ENCODE measurements at places on chromosomes 6 and 20. TPM values are rescaled to one million over a fixed set of nuclear protein-coding genes. Genes with fewer than 3 reads are reported as not detected.
A peak's percentile ranks its signal among the peaks of the same experiment; 100 is the strongest.

Gene RSPO4
- total RNA-seq: 0.63 TPM

Gene PROKR2
- total RNA-seq: not detected

Gene KCNG1
- 0.63 TPM for total RNA-seq

Gene CALHM4
- not detected for total RNA-seq

Gene PDE7B
- total RNA-seq: 11.2 TPM

Gene KDM1B
- 12.6 TPM for total RNA-seq

Gene TRIM40
- total RNA-seq: not detected

Gene PSORS1C1
- total RNA-seq: 1.2 TPM

Gene MAS1
- total RNA-seq: not detected

Gene RRAGD
- 20.8 TPM for total RNA-seq

Gene OGFRL1
- 29.2 TPM for total RNA-seq

Gene HLA-DQB1
- 0.71 TPM for total RNA-seq

Gene SMPD2
- total RNA-seq: 7.6 TPM

Gene GUCA1A
- total RNA-seq: not detected

Gene ULBP2
- not detected for total RNA-seq

- no peak overlapping the region for H3K27ac ChIP-seq
- DNase-seq: no peak
- peaks cover 2% of the 10 kb centered on the region for H3K4me1 ChIP-seq
- no peaks in the 10 kb centered on the region for H3K36me3 ChIP-seq
Observed at GRCh38 chr20:57586370-57586793, 25.5 kb downstream of the PCK1 start.

DNA sequence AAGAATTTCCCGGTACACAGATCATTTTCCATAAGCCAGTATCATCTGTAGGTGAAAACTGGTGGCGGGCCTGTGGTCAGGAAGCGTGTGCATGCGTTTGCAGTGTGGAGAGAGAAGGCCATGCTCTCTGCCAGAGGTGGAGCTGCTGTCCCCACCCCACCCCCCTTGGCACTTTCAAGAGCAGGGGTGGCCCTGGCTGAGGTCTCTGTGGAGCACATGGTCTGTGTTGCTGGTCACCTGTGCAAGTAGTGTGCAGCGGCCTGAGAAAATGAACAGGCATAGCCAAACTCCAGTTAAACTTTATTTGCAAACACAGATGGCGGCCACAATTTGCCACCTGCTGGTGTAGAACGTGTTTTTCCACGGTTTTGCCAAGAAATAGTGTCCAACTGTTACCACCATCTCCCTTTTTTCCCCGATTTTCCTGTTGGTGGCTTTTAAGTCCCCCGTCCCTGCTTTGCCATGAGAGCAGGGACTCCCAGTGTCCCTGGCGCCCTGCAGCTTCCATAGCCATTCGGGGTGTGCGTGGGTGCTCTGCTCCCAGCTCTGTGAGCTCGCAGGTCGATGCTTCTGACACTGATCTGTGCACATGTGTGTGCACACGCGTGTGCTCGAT lies 2.5 kb downstream of the ADRM1 start:
- DNase-seq: no peak
- H3K4me3 ChIP-seq: no peak overlapping the region
- peaks cover 62% of the 10 kb centered on the region for H3K36me3 ChIP-seq
- H3K4me1 ChIP-seq: peaks cover 40% of the 10 kb centered on the region
- no peaks in the 10 kb centered on the region for H3K27me3 ChIP-seq

DNA sequence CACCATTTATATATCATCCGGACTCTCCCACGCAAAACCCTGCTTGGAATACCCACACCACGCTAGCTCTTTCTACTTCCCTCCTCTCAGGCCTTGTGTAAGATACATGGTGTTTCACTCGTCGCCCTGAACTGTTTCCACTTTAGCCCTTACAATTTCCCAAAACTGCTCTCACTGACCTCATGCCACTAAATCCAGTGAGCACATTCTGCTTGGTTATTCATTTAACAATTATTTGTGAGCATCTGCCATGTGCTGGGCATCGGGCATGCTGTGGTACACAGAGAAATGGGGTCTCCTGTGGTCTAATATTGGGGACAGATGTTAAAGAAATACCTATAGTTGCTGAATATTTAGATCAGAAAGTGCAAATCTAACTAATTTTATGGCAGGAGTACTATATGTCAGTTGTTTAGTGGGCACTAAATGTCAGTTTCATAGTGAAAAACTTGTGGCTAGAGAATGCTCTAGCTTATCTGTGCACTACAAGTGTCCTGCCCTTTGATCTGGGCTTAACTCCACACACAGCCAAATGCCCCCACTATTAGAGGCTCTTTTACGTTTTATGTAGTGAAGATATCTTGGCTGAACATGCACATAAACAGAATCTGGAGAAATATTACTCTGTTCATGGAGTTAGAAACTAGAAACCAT lies 41.0 kb downstream of the PLEKHG1 start:
- DNase-seq: no peak
- H3K36me3 ChIP-seq: no peaks in the 10 kb centered on the region
- no peaks in the 10 kb centered on the region for H3K27me3 ChIP-seq
- H3K4me3 ChIP-seq: peak overlapping the region; percentile 11
- no peak overlapping the region for H3K27ac ChIP-seq
- peaks cover 9% of the 10 kb centered on the region for H3K4me1 ChIP-seq

DNA sequence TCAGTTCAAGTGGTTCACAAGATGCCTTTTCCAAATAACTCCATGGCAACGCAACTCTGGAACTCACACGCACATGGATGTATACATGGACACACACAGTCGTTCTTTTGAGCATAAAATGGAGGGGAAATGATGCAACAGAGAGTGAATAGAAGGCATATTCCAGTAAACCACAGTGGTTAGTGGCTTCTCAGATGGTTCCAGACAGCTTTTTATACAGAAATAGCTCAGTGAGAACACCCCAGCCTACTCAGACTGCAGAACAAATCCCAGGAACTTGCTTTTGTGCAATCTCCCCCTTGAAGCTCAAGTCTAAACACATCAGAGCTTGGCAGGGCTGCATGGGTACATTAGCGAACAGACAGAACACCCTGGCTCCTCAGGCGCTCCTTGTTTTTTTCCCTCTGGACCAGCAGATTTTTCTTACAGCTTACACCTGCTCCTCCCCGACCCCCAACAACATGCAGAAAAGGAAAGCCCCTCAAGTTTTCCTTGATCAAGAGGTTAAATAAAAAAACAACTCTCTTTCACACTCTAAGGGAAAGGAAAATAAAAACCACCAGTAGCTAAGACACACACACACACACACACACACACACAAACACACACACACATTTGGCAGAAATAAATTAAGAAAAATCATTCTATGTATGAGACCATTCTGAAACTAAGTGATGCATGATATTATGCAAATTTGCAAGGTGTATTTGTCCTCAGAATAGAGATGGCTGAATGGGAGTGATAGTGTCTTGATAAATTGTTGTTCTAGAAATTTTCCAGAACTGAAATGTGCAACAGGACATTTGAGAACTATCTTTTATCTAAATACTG lies 51.2 kb upstream of the RANBP9 start:
- H3K27me3 ChIP-seq: no peaks in the 10 kb centered on the region
- DNase-seq: no peak
- H3K4me3 ChIP-seq: no peak overlapping the region

DNA sequence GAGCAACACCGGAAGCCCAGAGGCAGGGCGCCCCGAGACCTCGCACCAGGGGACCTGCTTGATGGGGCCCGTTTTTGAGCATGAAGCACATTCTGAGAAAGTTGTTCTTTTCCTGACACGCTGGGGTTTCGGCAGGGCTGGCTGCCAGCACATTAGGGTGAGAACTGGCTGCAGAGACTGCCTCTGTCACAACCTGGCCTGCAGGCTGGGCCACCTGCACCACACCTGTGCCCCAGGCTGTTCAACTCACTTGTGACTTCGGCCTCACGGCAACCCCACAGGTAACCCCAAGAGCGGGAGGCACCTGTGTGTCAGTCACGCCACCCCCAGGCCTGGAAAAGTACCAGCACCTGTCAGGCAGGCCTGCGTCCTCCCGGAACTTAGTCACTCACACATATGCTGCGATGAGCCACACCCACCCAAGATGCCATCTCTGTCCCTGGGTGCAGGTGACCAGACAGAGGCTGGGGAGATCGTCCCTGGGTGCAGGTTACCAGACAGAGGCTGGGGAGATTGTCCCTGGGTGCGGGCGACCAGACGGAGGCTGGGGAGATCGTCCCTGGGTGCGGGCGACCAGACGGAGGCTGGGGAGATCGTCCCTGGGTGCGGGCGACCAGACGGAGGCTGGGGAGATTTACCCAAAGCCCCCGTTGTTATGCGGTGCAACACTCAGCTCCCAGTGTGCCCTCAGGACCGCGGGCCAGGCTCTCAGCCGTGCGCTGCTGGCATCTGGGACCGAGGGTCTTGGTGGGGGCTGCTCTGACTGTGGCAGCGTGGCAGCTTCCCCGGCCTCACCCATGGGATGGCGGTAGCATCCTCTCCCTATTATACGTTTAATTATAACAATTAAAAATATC lies 82.5 kb upstream of the BHLHE23 start:
- H3K4me1 ChIP-seq: no peaks in the 10 kb centered on the region
- no peaks in the 10 kb centered on the region for H3K27me3 ChIP-seq
- DNase-seq: no peak
- no peak overlapping the region for H3K4me3 ChIP-seq

DNA sequence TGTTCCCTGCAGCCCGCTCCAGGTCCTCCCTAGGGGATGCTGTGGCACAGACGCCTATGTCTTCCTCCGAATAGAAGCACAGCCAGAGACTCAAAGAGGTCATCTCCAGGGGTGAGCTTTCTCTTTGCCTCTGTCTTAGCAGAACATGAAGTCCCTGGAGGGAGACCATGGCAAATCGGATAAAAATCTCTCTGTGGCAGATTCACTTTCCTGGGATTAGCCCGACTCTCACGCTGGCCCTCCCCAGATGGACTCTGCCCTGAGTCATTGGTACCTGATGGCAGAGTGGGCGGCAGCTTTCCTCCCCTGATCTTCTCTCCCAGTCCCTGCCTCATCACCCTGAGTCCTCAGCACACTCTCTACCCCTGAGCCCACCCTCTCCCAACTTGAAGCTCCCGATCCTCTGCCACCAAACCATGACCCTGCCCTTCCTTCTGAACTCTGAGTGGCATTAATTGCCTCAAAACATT lies 58.0 kb upstream of the CCDC167 start:
- no peaks in the 10 kb centered on the region for H3K36me3 ChIP-seq
- H3K4me1 ChIP-seq: peaks cover 10% of the 10 kb centered on the region
- no peak for DNase-seq
- H3K27ac ChIP-seq: no peak overlapping the region

- no peaks in the 10 kb centered on the region for H3K4me1 ChIP-seq
- no peaks in the 10 kb centered on the region for H3K27me3 ChIP-seq
- no peak overlapping the region for H3K4me3 ChIP-seq
- no peak overlapping the region for H3K27ac ChIP-seq
Observed at GRCh38 chr6:38479331-38479730, 160.4 kb downstream of the BTBD9 start.

- no peak overlapping the region for H3K4me3 ChIP-seq
- peaks cover 1% of the 10 kb centered on the region for H3K4me1 ChIP-seq
- H3K36me3 ChIP-seq: no peaks in the 10 kb centered on the region
- no peak overlapping the region for H3K27ac ChIP-seq
- no peak for DNase-seq
- no peaks in the 10 kb centered on the region for H3K27me3 ChIP-seq
Observed at GRCh38 chr6:101728388-101728787, 334.9 kb downstream of the GRIK2 start.

GRCh38 chr6:1705183-1705582 lies 95.5 kb downstream of the FOXC1 start:
- no peak overlapping the region for H3K4me3 ChIP-seq
- peaks cover 12% of the 10 kb centered on the region for H3K4me1 ChIP-seq
- H3K36me3 ChIP-seq: no peaks in the 10 kb centered on the region
- DNase-seq: no peak

DNA sequence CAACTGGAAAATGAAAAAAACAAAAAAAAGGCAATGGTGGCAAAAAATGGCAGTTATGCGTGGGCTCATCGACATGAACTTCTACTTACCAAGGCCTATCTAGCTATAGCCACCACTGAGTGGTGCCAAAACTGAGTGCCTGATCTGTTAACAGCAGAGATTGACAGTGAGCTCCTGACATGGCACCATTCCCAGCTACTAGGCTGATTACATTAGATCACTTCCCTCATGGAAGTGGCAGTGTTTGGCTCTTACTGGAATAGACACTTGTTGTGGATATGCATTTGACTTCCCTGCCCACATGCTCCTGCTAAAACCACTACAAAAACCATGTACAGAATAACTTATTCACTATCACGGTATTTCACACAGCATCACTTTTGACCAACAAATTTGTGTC lies 216.1 kb upstream of the SGK1 start:
- no peak overlapping the region for H3K27ac ChIP-seq
- H3K4me3 ChIP-seq: no peak overlapping the region
- peaks cover 19% of the 10 kb centered on the region for H3K4me1 ChIP-seq
- no peaks in the 10 kb centered on the region for H3K36me3 ChIP-seq
- no peak for DNase-seq
- no peaks in the 10 kb centered on the region for H3K27me3 ChIP-seq

DNA sequence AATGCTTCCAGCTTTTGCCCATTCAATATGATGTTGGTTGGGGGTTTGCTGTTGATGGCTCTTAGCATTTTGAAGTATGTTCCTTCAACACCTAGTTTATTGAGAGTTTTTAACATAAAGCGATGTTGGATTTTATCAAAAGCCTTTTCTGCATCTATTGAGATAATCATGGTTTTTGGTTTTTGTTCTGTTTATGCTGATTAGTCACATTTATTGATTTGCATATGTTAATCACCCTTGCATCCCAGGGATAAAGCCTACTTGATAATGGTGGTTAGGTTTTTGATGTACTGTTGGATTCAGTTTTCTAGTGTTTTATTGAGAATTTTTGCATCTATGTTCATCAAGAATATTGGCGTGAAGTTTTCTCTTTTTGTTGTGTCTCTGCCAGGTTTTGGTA lies 40.4 kb upstream of the COL9A1 start:
- H3K4me1 ChIP-seq: no peaks in the 10 kb centered on the region
- H3K27ac ChIP-seq: no peak overlapping the region
- H3K4me3 ChIP-seq: no peak overlapping the region
- DNase-seq: no peak

- no peaks in the 10 kb centered on the region for H3K36me3 ChIP-seq
- DNase-seq: no peak
- no peaks in the 10 kb centered on the region for H3K27me3 ChIP-seq
- peaks cover 21% of the 10 kb centered on the region for H3K4me1 ChIP-seq
- H3K27ac ChIP-seq: no peak overlapping the region
Observed at GRCh38 chr6:138528137-138528536, 28.8 kb upstream of the NHSL1 start.

- peak within 1 kb of the TSS; percentile 31 for H3K27ac ChIP-seq
- H3K27me3 ChIP-seq: no peaks in the 10 kb centered on the region
- DNase-seq: no peak
- H3K36me3 ChIP-seq: no peaks in the 10 kb centered on the region
Observed at GRCh38 chr6:37005061-37005810, at the start of gene FGD2. Gene FGD2, plus strand, starts transcription at chr6:37005655. Its CDS starts 163 bp downstream, at chr6:37005818.

- H3K27me3 ChIP-seq: no peaks in the 10 kb centered on the region
- no peak overlapping the region for H3K27ac ChIP-seq
- DNase-seq: peak; percentile 50
- H3K4me1 ChIP-seq: no peaks in the 10 kb centered on the region
Observed at GRCh38 chr20:19423900-19424620, 211.6 kb downstream of the SLC24A3 start.

GRCh38 chr6:53335224-53335994 lies 13.3 kb downstream of the ELOVL5 start:
- H3K36me3 ChIP-seq: no peaks in the 10 kb centered on the region
- H3K4me1 ChIP-seq: peaks cover 30% of the 10 kb centered on the region
- H3K4me3 ChIP-seq: no peak overlapping the region
- no peak for DNase-seq
- no peak overlapping the region for H3K27ac ChIP-seq
- no peaks in the 10 kb centered on the region for H3K27me3 ChIP-seq

- H3K4me1 ChIP-seq: no peaks in the 10 kb centered on the region
- no peak overlapping the region for H3K27ac ChIP-seq
- H3K4me3 ChIP-seq: no peak overlapping the region
Observed at GRCh38 chr6:143939364-143939763, 68.7 kb downstream of the PLAGL1 start.
